ENCODE measurements at places on chromosomes 1 and 21.
A peak's percentile ranks its signal among the peaks of the same experiment; 100 is the strongest.

- no peak for DNase-seq
Observed at GRCh38 chr1:23817633-23818032, 7.6 kb downstream of the HMGCL start.

DNA sequence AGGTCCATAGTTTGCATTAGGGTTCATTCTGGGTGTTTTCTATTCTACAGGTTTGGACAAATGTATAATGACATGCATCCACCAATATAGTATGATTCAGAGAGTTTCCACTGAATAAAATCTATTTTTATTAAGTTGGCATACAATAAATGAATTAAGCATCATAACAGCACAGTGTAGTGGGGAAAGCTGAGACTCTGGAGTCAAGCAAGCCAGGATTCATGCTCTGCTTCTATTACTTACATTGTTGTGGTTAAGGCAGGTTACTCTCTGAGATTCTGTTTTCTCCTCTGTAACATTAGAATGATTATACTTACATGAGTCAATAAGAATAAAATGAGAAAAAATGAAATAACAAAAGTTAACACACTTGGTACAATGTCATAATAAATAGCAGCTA, 131.3 kb downstream of the SLC30A10 start:
- no peak for DNase-seq

DNA sequence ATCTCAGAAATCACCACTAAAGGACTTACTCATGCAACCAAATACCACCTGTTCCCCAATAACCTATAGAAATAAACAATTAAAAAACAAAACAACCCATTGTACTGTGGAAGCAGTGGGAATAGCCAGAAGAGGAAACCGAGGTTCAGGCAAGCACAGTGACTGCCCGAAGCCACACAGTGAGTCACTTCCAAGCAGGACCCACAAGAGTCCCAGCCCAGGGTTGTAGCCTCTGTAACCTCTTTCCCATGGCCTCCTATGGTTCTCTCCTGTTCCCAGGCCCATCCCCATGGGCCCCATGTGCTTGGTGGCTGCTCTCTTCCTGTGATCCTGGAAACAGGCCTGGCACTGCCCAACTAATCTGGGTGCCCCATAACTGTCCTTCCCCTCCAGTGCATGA, 29.0 kb upstream of the HTR1D start:
- DNase-seq, result no peak

- DNase-seq, result no peak
Observed at GRCh38 chr1:166999500-167000055, 10.5 kb downstream of the MAEL start.

- peak; percentile 26 for DNase-seq
Observed at GRCh38 chr1:175376194-175376593, 183.6 kb upstream of the KIAA0040 start.

DNA sequence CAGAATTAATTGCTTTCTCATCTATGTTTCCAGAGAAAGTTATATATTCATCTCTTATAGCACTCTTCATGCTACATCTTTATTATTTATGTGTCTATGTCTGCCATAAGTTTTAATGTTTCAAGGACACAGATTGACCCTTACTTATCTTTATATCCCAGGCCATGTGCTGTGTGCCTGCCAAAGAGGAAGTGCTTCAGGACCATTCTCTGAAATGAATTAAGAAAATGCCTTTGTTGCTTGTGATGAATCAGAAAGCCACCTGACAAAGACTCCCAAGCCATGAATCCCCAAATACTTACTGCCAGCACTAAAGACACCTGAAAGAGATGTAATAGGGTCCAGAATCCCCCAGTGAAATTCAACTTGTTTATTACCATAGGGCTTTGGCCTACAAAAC, 342.1 kb upstream of the C1orf87 start:
- no peak for DNase-seq
